ENCODE measurements at places on chromosomes 3 and 15.

DNA sequence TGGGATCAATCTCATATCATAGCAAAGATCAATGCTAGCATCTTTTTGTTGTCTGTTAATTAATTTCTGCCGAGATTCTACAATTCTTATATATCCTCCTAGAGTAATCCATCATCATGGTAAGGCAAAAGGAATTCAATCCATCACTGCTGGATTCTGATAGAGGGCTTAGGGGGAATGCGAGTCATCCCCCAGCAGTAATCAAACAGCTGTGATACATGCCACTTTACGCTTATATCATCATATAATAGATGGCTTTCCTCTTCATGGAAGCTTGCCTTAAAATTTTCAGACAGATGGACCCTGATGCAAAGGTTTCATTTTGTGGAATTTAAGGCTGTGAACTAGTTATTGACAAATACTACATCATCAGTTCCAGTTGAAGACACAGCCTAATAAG lies 645.9 kb downstream of the CADM2 start:
- no peak for DNase-seq

DNA sequence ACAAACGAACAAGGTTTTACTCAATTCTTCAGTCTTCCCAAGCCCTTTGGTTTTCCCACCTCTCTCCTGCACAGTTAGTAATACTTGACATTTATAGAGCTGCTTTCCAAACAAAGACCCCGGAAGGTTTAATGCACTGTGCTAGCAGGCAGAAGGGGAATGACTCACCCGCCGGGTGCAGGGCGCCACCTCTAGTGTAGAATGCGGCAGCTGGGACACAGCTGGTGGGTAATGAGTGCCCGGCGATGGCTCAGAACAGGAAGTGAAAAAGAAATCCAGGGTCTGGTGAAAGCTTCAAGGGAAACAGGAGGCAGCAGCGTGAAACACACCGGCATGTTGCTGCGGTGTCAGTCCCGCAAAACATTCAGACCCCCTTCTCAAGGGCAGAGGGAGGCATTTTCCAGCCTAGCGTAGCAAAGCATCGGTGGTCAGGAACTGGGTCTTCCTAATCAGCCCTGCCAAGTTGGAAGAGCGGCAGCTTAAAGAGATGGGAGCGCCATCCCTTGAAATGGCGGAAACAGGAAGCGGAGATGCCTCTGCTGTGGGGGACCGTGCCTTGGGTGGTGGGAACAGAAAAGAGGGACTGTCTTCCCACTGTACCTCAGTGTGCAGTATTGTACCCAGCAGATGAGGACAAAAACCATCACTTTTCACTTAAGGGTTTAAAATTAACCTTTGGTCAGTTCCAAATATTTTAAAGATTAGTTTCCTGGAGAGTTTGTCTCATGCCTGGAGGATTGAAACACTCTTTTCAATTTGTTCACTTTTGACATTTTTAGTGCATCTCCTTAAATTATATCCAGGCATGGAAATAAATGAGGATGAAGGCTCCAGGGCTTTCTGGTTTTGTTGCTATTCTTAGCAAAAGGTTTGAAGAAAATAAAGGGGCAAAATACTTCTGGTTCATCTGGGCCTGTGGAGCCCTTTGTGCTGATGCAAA lies 160.7 kb upstream of the MCTP2 start:
- no peak for DNase-seq

DNA sequence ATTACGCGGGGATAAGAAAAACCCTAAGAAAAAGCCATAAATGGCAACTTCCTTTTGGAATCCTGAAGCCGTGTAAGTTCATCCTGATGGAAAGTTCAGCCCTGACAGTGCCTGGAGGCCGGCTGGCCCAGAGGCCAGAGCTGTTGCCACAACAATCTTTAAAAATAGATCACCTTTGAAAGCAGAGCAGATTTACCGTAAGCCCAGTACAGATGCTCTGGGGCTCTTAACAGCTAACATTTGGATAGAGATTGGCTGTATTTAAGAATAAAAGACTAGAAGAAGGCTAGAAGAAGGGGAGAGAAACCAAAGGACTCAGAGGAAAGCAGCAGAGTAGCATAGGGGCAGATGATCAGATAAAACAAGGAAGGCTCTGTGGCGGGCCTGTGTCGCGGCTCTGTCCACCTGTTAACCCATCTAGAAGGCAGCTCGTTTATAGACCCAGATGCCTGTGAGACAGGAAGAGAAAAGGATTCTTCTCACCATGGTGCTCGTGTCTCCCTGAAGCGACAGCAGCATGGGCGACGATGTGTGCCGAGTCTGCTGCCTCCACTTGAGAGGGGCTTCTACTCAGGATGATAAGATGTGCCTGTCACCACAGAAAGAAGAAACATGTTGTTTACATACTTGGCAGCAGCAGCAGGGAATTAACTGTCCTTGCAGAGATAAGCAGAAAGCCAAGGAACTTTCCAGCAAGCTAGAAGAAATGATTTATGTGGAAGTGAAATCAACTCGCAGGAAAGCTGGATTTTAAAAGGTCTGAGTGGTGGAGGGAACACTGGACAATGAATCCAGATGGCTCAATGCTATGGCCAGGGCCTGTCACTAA lies 69.9 kb downstream of the SYNM start:
- DNase-seq, result no peak

- DNase-seq, result no peak
These were observed 630 bp downstream of the KIF15 start for GRCh38 chr3:44762170-44762677.

DNA sequence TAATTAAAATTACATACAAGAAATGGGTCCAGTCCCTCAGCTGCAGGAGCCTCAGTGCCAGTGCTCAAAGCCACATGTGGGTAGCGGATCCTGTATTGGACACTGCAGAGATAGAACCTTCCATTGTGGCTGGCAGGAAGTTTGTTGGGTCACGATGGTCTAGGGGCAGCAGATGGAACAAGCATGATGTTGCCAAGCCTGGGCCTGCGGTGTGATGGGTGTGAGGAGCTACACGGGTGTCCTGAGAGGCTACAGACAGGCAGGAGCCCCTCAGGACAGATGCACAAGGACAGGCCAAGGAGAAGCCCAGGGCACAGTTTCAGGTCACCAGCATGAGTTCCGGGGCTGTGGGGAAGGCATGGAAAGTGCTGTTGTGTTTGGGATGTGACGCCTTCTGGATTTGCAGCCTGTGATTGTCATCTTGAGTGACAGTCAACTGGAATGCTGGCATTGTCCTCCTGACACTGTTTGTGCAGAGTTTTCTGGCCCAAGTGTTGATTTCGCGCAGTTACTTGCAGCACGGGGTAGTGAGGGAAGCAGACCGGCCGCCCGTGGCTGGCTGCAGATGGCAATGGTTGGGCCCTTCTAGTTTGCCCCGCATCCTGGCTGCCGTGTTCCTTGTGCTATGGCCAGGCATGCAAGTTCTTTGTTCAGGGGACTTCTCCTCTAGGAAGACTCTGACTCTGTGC lies 177.1 kb downstream of the NSMCE3 start:
- no peak for DNase-seq

GRCh38 chr15:68227643-68228142 lies 1.8 kb downstream of the CLN6 start:
- no peak for DNase-seq

DNA sequence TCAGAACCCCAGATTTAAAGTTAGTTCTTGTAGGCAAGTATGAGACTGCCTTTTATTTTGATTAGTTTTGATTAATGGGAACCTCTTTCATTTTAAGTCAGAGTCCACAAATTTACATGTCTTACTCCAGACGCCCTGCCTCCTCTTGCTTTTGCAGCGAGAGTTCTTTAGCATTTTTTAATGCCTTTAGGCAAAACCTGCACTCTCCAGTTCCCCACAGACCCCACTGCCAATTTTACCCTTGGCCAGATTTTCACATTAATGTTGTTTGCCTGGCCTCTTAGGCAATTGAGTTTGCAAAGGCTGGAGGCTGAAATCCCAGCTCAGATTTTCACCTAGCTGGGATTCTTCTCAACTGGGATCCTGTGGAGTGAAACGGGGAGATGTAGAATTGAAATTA lies 85.8 kb downstream of the GAP43 start:
- no peak for DNase-seq

DNA sequence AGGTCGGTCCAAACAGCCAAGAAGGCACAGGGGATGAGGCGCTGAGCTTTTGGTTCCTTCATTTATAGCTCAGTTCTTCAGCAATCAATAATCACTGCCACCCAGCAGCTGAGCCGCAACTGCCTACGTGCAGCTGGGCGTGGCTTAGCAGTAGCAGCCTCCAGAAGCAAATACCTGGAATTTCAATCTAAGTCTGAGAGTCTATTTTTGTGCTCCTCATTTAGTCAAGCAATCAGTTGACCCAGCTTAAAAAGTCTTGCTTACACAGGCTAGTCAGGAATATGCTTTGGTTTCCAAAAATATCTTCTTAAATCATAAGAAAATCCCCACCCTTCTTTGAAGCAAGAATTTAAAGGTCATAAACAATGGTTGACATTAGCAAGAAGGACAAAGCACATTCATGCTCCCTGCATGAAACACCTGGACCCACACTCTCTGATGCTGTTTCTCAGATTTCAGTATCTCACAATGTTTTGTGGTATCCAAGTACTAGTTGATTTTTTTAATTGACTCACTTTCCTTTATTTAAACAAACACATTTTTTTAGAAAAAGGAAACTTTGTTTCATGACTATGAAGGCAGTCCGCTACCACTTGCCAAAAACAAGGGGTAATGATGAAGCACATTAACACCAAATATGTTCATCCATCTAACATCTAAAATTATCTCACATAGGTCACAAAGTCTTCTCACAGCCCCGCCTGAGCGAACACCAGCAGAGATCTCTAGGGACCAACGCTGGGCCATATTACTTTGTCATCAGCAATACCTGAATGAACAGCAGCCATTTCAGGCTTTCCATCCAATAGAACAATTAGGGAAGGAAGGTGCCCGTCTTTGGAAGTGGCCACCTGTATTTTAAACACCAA lies 106.1 kb downstream of the OXNAD1 start:
- DNase-seq, result peak; percentile 19

GRCh38 chr3:42539871-42540714 lies 37.6 kb downstream of the VIPR1 start:
- DNase-seq, result no peak

- DNase-seq, result no peak
These were observed 39.0 kb upstream of the NDUFB4 start for GRCh38 chr3:120557115-120557514.

DNA sequence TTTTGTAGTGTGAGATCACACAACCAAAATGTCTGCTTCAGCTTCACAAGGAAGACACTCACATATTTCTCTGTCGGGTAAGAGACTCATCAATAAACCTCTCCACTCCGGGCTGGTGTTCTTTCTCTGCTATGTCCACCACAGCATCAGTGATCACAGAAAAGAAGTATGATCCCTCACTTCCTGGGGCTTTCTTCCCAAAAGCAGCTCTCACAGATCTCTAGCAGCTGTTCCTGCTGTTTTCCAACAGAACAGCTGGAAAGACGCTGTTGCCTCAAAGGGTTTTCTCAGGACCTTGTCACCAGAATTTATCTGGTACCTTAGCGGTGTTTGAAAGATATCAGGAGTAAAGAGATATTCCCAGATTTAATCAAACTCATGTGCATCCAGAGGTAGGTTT lies 46.4 kb downstream of the GATM start:
- DNase-seq, result no peak
